Left hindlimb (tissue), 1 donor: ENCODE measurements at places on chromosomes 13 and 19.

DNA sequence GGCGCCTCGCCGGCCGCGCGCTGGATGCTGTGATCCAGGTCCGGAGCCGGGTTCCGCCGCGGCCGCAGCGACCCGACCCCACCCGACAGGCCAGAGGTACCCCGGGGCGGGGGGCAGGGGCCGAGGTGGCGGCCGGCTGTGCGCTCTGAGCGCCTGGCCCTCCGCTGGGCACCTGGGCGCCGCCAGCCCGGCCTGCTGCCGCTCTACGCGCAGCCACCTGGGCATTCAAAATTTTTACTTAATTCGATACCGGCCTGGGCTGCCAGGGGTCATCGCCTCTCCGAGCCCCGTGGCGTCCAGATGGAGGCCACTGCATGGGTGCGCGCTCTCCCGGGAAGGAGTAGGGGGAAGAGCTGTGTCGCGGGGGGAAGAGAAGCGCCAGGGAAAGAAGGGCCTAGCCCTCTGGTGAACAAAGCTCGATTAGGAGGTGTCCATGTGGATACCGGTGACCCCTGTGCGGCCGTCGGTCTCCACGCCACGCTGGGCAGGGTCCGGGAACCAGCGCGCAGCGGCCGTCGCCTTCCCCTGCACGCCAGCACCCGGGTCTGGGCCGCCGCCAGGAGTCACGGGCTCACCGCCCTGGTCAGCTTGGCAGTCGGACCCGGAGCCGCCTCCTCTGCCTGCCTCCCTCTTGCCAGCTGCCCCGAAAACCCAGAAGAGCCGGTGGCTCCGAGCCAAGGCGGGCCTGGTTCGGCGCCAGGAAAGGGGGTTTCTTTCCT, 666 bp downstream of the BIVM start:
- DNase-seq = peak; percentile 66

- no peak for DNase-seq
Measured at GRCh38 chr13:27183561-27184147, 12.0 kb upstream of the USP12 start.

GRCh38 chr19:7678971-7679751, 1.5 kb upstream of the TRAPPC5 start:
- DNase-seq = no peak

GRCh38 chr19:47657719-47658118, 48.8 kb downstream of the BICRA start:
- no peak for DNase-seq

DNA sequence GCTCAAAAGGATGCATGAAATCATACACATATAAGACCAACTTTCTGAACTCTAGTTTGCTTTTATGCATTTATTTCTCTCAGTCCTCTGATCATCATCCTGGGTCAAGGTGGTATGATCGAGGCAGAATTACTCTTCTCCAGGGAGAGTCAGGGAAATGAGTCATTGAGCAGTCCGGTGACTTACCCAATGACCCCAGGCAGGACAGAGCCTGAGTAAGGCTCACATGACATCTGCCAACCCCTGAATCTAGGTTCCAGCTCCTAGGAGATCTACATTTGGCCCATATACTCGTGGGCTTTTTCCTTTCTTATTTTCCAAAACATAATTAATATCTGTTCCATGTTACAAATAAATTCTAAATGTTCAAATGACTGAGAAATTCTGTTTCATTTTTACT, 502.3 kb downstream of the FOXO1 start:
- no peak for DNase-seq

DNA sequence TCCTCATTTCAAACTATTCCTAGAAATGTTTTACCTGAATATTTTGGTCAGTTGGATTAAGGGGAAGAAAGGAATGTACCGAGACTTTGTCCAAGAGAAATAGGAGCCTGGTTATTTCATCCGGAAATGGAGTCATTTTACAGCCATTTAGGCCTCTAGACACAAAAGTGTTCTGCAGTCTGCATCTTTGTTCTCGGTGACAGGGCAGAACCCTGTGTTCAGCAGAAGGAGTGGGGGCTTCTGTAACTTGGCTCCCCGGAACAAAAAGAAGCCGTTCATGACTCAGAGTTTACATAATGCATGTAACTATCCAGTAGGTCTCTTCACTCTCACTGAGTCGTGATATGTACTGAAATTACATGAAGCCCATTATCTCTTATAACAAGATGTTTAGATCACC, 21.6 kb upstream of the FNDC3A start:
- no peak for DNase-seq

DNA sequence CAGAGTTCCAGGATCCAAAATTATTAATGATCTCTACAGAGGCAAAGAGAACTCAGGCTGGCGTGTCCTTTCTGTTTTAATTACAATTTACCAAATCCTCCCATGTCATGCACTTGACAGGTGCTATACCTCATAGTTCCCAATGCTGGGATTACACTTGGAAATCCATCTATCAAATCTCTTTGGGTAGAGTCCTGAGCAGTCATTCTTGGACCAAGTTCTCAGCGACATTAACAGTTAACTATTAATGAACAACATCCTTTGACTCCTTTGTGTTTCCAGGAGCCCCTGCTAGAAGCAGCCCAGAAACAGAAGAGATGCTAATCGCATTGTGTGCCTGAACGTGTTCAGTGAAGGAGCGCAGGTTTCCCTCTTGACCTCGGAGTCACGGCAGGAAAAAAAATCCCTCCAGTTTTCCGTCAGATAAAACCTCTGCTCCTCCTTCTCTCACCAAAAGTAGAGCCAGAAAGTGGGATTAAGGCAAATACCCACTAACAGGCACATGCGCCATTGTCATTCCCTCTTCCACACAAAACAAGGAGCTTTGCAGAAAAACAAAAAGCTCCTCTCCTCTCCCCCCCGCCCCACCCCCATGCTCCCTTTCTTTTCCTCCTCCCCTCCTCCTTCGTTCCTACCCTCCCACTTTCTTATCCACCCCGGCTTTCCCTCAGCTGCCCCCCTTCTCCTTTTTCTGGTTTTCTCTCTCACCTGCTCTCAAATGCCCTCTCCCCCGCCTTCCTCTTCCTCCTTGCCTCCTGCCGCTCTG, 224.7 kb downstream of the ZIC5 start:
- no peak for DNase-seq

DNA sequence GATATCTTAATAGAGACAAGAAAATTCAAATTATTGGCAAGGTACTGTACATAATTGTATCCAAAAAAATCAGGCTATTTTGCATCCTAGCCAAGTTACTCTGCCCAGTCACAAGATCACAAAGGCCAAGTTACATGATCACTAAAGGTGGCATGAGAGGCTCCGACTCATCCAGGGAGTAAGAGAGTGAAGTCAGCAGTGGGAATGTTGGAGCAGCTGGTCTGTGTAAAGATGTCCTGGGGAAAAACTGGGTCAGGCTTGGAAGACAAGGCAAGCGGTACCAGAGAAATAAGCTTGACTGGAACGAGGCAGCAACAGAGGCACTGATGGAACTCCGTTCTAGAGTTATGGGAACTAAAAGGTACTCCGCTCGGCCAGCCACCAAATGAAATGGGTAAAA, 50.2 kb upstream of the PSG2 start:
- DNase-seq = no peak

- no peak for DNase-seq
Measured at GRCh38 chr13:37014609-37015008, 14.0 kb downstream of the EXOSC8 start.

DNA sequence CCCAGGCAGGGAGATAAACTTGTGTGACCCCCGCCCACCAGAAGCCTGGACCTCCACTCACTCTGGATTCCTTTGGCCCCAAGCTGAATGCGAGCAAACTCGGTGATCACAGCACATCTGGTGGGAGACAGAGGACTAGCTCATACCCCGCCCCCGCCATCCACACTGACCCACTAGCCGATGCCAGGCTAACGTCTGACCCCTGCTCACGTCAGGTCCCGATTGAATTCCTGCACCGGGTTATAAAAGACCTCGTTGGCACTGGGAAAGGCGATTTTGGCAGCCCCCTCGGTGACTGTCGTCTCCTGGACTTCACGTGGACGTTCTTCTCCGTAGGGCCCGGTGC, 631 bp downstream of the TRMT1 start:
- no peak for DNase-seq

DNA sequence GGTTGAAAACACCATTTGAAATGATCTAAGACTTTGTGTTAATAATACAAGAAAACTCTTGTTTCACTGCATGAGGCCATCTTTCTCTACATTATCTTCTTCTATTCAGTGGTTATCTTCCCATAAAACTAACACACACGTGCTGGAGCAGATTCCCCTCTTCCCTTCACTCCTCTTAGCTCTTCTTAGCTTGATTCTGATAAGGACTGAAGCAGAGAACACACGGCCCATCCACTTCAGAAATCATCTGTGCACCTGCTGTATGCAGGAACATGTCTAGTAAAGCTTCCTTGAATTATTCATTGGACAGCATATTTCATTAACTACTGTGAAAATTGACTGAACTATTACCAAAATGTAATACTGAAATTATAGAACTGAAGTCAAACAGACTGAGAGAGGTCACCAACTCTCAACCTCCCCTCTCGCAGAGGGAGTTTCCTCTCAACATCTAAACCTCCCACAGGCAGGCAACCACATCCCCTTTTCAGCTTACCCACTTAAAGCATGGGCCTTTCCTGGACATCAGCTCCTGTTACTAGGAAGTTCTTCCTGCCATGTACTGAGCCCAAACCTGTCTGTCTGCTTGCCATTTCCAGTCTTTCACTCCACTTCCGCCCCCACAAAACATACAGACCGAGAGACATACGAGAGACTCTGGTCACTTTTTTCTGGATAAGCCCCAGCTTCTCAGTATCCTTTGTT, 113.9 kb downstream of the CRYL1 start:
- DNase-seq = no peak

DNA sequence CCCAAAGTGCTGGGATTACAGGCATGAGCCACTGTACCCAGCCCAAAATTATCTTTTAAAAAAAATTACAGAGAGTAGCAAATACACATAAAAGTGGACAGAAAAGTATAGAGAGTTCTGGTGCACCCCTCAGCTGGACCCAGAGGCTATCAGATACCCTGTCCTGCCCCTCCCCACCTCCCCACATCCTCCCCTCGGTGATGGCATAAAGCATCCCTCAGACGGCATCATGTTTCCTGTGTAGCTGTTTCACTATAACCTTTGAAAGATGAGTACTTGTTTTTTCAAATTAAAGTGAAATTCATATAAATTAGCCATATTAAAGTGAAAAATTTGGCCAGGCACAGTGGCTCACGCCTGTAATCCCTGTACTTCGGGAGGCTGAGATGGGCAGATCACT, 20.1 kb downstream of the SLC27A1 start:
- DNase-seq = no peak

DNA sequence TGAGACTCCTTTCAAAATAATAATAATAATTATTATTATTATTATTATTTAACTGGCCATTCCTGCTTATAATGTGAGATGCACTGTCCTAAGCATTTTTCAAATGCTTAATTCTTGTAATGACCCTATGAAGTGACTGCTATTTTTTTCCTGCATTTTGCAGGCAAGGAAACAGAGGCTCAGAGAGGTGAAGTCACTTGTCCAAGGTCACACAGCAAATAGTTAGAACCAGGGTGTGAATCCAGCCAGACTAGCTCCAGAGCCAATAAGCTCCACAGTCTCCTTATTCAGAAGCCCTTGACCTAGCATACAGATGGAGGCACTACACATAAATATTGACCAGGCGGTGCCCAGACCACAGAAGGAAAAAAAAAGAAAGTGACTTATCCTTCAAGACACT, 77.5 kb upstream of the CACNA1A start:
- no peak for DNase-seq

- DNase-seq = no peak
Measured at GRCh38 chr19:35915443-35915842, 7.3 kb upstream of the TYROBP start.

DNA sequence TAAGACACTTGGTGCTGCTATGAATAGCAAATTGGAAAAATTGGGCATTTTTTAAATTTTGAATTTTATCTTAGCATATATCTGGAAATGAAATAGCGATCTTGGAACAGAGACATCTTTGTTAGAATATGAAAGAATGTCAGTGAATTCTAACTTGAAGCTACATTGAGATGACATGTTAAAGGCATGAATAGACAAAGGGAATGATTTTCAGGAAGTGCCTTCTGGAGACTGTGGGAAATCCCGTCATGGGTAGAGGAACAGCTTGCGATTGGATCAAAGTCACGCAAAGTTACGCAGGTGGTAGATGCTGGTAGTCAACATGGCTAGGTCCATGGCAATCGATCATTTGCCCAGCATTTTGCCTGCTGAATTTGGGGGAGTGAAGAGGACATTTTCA, 43.5 kb downstream of the LRCH1 start:
- DNase-seq = no peak

DNA sequence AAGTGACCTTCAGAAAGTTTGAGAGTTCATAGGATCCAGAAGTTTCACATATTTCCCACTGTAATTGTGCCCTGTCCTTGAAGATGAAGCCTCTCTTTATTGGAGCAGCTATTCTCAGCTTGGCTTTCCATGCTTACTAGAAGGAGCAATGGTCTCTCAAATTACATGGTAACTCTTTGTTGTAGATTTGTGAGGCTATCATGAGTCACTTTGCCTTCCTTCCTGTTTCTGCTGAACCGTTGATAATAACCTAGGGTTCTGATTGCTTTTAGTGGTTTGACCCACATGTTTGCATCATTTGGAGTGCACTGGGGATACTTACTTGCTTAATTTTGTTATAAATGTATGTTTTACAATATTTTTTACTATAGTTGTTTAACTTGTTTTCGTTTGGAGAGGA, 772.9 kb upstream of the SLITRK6 start:
- no peak for DNase-seq

DNA sequence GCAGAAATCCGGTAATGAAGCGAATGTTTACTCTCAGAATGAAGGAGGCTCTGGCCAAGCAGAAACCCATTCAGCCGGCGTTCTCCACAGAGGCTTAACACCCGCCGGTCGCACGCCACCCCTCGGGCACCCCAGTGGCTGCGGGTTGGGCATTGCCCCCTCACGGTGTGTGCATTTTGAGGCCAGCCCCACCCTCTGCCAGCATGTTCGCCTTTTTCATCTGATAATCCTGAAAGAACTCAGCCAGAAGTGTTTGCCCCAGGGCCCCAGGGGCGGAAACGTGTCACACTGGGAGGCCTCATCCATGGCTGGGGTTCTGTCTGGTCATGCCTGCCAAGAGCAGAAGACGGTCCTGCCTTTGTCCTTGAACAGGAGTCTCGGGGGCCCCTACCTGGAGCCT, 34.2 kb downstream of the COMP start:
- DNase-seq = no peak

- DNase-seq = no peak
Measured at GRCh38 chr19:29927944-29928625, 14.0 kb upstream of the URI1 start.

DNA sequence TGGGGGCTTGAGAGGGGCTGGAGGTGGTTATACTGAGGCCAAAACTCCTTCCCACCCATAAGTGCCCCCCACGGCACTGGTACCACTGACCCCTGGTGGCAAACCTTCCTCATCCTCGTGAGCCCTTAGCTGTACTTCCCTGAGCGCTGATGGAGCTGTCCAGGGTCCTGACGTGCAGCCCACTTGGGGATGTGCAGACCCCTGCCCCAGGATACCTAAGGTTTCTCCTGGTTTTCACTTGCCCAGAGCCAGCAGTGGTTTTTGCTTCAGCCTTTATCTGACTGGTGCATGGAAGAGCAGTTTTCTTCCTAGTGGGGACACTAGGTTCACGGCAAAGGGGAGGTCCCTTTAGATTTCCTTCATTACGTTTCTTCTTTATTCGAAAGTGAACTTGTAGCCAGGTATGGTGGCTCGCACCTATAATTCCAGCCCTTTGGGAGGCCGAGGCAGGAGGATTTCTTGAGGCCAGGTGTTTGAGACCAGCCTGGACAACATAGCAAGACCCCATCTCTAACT, 28.7 kb upstream of the KCTD15 start:
- no peak for DNase-seq

- DNase-seq = no peak
Measured at GRCh38 chr13:84238381-84238780, 356.1 kb upstream of the SLITRK1 start.

GRCh38 chr19:54959840-54960239, 6.3 kb upstream of the NLRP2 start:
- no peak for DNase-seq
